Activated CD8-positive, alpha-beta memory T cell treated with anti-CD3 and anti-CD28 coated beads for 48 hours (primary cell): ENCODE measurements at places on chromosomes 2 and 18.

DNA sequence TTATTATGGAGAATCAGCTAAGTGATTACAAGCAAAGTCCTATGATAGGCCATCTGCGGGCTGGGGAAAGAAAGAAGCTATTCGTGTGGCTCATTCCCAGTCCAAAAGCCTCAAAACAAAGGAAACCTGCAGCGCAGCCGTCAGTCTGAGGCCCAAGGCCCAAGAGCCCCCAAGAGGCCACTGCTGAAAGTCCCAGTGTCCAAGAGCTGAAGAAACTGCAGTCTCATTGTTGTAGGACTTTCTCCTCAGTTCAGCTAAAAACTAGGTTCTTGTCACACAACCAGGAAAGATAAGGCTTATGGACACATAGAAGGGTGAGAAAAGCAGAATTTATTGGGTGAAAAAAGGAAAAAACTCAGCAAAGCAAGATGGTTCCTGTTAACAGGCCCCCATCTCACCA is 143.2 kb downstream of the RHBDD1 start:
- DNase-seq: no peak

- DNase-seq: no peak
Measured at GRCh38 chr2:229268626-229269025, 2.5 kb downstream of the PID1 start.

- no peak for DNase-seq
Measured at GRCh38 chr18:598124-598589, 1.4 kb downstream of the CLUL1 start.

GRCh38 chr2:190881084-190881597 is 520 bp downstream of the GLS start:
- no peak for DNase-seq

GRCh38 chr2:95799892-95800291 is 191.7 kb downstream of the ANKRD36C start:
- no peak for DNase-seq

GRCh38 chr2:56334622-56335021 is 150.8 kb downstream of the CCDC85A start:
- DNase-seq: no peak

- no peak for DNase-seq
Measured at GRCh38 chr18:39313992-39314391, 1748.4 kb upstream of the CELF4 start.

DNA sequence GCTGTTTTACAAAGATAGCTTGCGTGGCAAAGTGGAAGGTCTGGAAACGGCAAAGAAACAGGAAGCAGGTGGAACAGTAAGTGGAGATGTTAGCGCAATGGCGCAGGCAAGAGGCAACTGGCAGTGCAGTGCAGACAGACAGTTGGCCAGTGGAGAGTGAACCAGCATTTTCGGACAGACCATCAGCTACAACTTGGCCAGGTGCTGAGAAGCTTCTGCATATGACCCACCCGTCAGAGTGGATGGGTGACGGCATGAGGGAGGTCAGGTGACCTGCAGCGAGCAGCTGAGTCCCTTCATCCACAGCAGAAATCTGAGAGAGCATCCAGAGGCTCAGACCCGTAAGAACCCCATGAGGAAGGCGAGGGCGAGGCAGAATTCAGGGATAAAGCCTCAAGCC is 33.8 kb downstream of the NPC1 start:
- no peak for DNase-seq

GRCh38 chr18:23924813-23925212 is 89.7 kb upstream of the TTC39C start:
- DNase-seq: no peak

DNA sequence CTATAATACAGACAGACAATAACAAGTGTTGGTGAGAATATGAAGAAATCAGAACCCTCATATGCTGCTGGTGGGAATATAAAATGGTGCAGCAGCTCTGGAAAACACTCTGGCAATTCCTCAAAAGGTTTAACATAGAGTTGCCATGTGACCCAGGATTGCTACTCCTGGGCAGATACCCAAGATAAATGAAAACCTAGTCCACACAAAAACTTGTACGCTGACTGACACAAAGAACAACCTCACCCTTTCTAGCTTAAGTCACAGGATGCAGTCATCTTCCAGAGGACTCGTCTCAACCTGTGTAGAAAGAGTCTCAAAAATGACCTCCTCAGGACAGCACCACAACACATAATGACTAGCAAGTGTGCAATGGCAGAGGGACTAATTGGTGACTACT is 71.6 kb upstream of the ACAA2 start:
- no peak for DNase-seq

GRCh38 chr2:68559692-68560091 is 83.7 kb upstream of the PROKR1 start:
- DNase-seq: no peak

DNA sequence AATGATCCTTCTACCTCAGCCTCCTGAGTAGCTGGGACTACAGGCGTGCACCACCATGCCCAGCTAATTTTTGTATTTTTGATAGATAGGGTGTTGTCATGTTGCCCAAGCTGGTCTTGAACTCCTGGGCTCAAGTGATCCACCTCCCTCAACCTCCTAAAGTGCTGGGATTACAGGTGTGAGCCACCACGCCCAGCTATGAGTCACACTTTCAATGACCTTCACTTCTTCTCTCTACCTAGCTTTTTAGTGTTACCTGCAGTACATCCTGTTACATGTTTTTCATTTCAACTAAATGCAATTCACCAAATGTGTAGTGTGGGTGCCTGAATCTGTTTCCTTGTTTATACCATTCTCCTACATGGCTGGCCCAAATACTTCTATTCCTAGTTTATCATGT is 64.0 kb downstream of the SLC39A10 start:
- no peak for DNase-seq

GRCh38 chr2:238597638-238598528 is 171.2 kb downstream of the ASB1 start:
- DNase-seq: no peak

- no peak for DNase-seq
Measured at GRCh38 chr2:10983711-10984110, 72.0 kb downstream of the KCNF1 start.

DNA sequence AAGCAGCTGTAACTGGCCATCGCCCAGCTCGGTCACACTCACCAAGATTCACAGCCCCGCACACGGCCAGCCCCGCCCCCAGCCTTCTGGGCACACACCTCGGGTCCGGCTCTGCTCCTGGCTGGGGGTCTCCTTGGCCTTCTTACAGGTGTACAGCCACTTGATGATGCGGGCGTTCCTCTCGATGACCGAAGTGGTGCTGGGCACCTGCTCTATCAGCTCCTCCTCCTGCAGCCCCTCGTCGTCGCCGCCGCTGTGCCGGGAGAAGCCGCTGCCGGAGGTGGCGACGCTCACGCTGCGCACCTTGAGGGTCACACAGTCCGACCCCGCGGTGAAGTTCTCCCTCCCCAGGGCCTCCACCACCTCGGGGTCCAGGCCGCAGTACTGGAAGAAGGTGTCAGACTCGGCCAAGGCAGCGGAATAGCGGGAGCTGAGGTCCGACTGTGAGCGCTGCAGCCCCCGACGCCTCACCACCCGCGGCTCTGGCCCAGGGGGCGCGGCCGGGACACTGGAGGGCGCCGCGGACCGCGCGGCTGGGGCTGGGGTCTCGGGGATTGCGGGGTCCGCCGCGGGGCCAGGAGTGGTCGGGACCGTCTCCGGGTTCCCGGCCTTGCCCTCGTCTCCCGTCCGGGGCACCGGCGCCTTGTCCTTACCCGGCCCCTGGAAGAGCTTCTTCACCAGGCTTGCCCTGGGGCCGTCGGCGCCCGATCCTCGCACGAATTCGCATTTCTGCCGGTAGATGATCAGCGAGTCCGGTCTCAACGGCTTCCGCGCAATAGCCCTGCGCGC is 769 bp downstream of the FAM110C start:
- no peak for DNase-seq

DNA sequence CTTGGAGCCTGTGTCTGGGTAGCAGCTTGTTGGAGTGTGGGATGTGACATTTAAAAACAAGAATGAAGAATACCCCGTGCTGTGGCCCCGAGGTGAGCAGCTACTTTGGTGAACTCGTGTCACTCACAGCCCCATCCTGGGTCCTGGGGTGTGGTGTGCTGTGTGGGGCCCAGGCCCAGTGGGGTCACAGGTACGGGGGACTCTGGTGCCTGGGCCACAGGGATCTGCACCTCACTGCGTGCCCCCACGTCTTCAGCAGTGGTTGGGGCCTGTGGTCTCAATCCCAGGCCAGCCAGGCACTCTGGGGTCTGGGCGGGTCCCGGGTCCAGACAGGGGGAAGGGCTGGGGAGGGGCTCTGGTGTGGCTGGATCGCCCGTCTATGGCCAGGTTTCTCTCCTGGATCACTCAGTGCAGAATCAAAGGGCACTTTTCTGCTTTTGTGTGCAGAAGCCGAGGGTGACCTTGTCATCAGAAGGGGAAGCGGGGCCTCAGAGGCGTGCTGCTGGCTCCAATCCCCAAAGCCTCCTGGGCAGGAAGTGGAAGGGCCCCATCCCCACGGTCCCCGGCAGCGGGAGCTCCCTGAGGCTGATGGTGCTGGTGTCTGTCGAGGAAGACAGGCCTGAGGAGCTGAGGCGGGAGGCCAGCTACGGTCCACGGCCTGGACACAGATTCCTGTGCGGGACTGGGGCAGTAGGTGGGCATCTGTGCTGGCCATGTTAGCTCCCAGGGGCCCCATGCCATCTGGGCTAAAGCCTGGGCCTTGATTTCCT is 1.4 kb downstream of the GPR35 start:
- DNase-seq: no peak

- DNase-seq: no peak
Measured at GRCh38 chr2:134491771-134492441, 226.9 kb downstream of the TMEM163 start.

- no peak for DNase-seq
Measured at GRCh38 chr2:211846036-211846400, 692.6 kb downstream of the ERBB4 start.

DNA sequence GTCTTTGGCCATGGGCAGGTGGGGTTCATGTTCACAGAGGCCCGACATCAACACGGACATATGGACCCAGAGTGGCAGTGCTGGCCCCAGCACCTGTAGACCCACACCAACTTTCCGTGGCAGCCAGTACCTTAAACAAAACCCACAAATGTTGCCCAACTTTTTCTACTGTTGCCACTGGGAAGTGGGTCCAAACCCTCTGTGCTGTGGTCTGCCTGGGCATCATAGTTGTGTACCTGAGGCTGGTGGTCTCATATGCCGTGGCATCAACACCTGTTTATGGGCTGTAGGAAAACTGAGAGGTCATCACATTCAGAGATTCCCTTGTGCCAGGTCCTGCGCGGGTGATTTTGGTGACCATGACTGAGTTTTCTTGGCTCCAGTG is 79.9 kb downstream of the SH3RF3 start:
- DNase-seq: no peak

- DNase-seq: no peak
Measured at GRCh38 chr2:28354920-28355520, 37.6 kb upstream of the FOSL2 start.

DNA sequence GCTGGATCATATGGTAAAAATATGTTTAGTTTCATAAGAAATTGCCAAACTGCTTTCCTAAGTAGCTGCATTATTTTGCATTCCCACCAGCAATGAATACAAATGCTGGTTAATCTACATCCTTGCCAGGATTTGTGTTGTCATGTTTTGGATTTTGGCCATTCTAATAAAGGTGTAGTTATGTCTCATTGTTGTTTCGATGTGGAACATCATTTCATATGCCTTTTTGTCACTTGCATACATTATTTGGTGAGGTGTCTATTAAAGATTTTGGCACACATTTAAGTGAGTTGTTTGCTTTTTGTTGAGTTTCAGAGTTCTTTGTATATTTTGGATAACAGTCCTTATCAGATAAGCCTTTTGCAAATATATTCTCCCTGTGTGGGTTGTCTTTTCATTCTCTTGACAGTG is 299.2 kb upstream of the TFPI start:
- no peak for DNase-seq

DNA sequence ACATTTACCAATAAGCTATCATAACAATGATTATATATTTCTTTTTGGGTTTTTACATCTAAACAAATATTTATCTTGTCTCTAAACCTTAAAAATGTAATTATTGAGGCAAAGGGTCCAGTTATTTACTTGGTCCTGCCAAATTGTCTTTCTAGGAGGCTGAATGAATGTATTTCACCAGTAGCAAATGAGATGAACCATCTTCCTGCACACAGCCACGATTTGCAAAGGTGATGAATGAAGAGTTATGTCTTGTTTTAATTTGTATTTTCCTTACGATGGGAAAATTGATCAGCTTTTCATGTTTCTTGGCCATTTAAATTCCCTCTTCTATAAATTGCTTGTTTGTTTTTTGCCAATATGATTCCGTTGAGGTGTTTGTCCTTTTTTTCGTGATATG is 1.4 kb downstream of the SP100 start:
- DNase-seq: no peak
